Liver (tissue), 10 donors: ENCODE measurements at places on chromosomes 4 and X.

DNA sequence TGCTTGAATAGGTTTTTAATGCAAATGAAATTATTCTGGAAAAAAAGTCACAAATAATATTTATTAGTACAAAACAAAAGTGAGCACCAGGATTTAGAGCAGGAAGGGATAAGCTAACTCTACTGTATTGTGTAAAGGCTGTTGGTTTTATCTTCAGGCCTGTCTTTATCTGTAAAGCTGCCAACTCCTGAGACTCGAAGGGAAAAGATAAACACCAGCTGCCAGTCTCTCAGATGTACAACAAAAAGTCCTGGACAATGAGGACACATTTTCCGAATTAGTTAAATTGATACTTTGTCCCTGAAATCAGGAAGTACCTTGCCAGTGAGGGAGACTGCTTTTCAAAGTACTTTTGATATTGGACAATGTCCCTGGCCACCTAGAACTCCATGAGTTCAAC lies 8.8 kb downstream of the DDX60 start:
- DNase-seq: no peak

GRCh38 chrX:136780763-136781162 lies at the start of gene ARHGEF6:
TSS of gene ARHGEF6 (minus strand) at chrX:136780932. CDS start at chrX:136780882, 50 bp downstream.
- DNase-seq: no peak

- no peak for DNase-seq
These were observed 74.6 kb downstream of the CC2D2A start for GRCh38 chr4:15544248-15544729.

DNA sequence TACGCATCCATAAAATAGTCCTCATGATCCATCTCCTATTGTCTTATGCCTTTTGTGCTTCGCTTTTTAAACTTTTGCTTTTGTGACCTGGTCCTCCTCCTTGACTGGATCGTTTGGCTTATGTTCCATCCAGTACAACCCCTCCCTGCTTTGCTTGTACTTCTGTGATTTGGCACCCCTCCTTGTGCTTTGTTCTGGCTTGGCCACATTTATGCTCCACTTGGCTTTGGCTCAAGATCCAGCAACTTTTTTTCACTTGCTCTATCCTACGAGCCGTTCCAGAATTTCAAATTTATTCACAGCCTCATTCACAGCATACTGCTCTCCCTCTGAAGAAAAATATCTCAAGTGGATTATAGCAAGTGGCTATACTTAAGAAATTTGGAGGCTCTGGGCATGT lies 28.0 kb upstream of the GLRA2 start:
- no peak for DNase-seq

DNA sequence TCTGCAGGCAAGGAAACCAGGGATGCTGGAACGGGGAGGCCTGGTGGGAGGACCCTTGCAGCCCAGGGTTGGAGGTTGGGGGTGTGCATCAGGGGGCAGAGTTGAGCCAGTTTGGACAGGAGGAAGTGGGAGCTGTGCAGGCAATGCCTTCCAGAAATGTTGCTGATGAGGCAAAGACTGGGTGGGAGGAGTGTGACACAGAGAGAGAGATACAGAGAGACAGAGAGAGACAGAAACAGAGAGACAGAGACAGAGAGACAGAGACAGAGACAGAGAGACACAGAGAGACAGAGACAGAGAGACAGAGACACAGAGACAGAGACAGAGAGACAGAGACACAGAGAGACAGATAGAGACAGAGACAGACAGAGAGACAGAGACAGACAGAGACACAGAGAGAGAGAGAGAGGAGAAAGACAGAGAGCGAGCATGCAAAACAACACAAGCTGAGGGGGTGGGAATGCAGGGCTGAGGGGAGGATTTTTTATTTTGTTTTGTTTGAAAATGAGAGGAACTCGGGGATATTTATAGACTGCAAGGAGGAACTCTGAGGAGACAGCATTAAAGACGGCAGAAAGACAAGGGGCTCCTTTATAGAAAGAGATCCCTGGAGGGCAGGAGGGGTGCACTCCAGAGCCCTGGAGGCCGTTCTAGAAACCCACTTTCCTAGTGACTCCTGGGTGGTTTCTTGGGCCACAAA lies 1.9 kb upstream of the HAUS3 start:
- peak; percentile 48 for DNase-seq

GRCh38 chrX:115571712-115572111 lies 10.7 kb downstream of the PLS3 start:
- no peak for DNase-seq
